ENCODE measurements at places on chromosomes 11 and 22.

DNA sequence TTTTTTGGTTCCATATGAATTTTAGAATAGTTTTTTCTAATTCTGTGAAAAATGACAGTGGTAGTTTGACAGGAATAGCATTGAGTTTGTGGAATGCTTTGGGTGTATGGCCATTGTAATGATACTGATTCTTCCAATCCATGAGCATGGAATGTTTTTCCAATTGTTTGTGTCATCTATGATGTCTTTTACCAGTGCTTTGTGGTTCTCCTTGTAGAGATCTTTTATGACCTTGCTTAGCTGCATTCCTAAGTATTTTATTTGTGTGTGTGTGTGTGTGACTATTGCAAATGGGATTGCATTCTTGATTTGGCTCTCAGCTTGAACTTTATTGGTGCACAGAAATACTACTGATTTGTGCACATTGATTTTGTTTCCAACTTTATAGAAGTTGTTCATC is 3.0 kb upstream of the CSF2RB start:
- DNase-seq = no peak

DNA sequence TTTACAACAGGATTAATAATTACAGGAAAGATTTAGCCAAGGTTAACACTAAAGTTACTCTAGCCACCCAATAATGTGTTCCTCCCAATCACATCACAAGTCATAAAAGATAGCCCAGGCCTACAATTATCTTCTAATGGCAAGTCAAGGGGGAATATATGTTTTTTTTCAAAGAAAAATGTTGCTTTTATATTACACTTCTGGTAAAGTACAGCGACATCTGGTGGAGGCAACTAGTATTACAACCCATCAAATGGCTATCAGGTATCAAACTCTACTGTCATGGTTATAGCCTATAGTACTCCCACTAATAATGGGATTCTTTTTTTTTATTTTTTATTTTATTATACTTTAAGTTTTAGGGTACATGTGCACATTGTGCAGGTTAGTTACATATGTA is 71.8 kb downstream of the XRRA1 start:
- DNase-seq = no peak

GRCh38 chr11:63558459-63559157 is 4.6 kb downstream of the PLAAT2 start:
- no peak for DNase-seq

GRCh38 chr11:11113626-11114025 is 239.4 kb downstream of the CSNK2A3 start:
- no peak for DNase-seq

DNA sequence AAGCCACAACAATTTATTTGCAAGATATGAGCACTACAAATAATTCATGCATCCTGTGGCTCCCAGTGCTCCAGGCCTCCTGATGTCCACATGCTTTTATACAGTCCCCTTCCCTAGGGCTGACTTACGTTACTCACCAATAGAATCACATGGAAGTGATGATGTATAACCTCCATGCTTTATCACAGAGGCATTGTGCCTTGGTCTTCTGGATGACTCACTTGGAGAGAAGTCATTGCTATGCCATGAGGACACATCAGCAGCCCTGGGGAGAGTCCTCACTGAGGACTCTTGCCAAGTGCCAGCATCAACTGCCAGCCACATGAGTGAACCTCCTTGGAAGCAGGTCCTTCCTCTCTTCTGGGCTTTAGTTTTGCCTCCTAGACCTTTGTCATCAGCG is 22.0 kb upstream of the IGSF9B start:
- no peak for DNase-seq

GRCh38 chr11:20451568-20451967 is 64.1 kb downstream of the PRMT3 start:
- no peak for DNase-seq

DNA sequence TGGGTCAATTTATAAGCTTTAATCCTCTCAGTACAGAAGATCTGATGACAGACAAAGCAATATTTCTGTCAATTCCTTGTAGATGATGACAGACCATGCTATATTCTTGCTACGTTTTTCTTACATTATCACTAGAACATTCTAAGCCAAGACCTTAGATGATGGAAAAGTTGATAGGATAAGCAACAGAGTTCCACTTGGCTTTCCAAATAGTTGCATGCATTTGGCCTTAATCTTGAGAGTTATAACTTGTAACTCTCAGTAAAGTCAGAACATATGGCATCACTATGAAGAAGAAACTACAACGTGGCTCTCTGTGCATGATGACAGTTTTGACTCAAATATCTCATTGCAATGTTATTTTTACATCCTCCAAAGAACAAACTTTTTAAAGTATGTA is 544.3 kb upstream of the LRRC4C start:
- DNase-seq = no peak

DNA sequence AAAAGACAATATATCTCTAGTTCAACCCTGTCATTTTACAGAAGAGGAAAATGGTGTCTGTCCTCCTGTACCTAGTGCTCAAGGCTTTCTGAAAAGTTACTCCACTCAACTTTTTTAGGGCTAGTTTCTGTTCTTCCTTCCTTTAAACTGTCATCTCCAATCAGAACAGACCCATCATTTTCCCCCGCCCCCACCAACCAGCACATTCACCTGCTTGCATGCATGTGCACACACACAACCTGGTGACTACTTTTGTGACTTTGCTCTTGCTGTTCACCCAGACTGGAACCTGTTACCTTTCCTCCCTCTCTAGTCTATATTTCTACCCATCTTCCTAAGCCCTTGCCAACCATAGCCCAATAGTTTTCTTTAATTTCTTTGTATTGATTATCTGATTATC is 5.6 kb downstream of the FBXO7 start:
- no peak for DNase-seq

GRCh38 chr11:64132191-64132771 is 33.6 kb downstream of the MACROD1 start:
- no peak for DNase-seq

GRCh38 chr11:18780329-18780728 is 11.3 kb downstream of the PTPN5 start:
- DNase-seq = no peak

GRCh38 chr11:69006816-69007215 is 6.2 kb downstream of the MRGPRF start:
- DNase-seq = peak; percentile 29

GRCh38 chr11:96229354-96229977 is 113.5 kb downstream of the MAML2 start:
- no peak for DNase-seq

- no peak for DNase-seq
Measured at GRCh38 chr11:6022956-6023355, 7.6 kb downstream of the OR56A1 start.

GRCh38 chr11:129691142-129691541 is 124.5 kb upstream of the TMEM45B start:
- DNase-seq = no peak

DNA sequence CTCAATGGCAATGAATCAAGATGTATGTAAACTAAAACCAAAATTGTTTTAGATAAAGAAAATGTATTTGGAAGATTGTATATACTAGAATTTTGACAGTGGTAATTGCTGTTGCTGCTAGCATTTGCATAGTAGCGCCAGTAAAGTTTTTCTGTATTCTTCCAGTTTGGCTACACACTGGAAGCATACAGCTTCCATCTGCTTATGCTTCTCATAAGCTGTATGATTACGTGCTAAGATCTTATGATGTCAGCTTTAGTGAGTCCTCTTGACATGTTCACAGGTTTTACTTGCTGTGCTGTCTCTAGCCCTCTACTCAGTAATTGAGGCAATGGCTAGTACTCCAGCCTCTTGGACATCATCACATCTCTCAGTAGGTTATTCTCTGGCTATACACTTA is 256.3 kb downstream of the DDX10 start:
- no peak for DNase-seq
